ENCODE measurements at places on chromosomes 3 and 15. TPM values are rescaled to one million over a fixed set of nuclear protein-coding genes. Genes with fewer than 3 reads are reported as not detected.

DNA sequence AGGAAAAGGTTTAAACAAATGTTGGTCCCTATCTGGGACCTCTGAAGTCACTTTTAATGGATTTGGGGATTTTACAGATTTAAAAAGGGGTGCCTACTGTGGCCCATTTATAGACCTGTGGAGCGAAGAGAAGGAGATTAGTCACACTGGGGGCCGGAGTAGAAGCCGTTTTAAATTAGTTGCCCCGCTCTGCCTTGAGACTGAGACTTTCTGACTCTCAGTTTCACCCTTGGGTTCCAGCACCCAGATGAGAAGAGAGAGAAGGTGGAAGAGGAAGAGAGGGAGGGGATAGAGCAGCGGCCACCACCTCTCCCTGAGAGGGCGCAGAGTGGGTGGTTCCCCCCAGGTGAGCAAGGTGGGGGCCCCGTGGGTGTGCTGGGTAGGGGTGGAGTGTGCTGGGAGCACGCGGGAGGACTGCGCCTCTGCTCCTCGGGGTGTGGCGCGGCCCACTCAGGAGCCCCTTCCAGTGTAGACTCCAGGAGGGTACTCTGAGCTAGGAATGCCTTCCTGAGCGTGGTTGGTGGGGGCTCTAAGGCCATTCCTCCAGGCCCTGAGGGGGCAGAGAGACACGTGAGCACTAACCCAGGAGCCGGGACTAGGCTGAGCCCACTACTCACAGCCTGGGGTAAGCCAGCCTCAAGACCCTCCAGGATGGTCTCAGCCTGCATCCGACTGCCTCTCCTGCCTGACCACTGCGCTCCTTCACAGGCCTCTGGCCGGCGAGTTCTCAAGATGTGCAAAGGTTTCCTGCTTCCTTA is 32.6 kb upstream of the RAB6B start:
- H3K27ac ChIP-seq = no peak overlapping the region
- H3K4me1 ChIP-seq = peaks cover 16% of the 10 kb centered on the region
- H3K27me3 ChIP-seq = no peaks in the 10 kb centered on the region

DNA sequence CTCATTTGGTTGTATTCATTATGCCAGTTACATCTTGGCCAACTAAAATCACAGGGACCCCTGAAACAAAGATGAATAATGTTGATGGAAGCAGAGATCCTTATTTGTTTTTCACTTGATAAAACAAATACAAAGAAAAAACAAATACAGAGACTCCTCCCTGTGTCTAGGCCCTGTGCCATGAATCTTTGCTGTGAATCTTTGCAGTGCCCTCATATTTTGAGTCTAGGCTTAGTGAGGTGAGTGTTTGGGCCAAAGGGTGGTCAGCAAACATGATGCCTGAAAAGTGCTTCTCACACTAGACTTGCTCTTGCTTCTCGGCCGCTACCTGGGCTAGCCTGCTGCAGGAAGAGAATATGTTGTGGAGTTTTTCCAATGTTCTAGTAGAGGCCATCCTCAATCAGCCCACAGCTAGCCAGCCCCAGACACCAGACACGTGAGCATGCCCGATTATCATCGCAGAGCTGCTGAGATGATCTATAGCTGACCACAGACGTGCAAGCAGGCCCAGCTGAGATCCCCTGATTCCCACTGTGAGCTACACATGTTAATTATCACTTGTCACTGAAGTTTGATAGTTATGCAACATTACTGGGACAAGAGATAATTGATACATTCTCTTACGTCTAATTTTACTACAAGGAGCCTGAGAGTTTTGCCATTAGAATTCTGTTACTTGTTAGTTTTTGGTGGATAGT is 191.4 kb downstream of the THRB start:
- no peaks in the 10 kb centered on the region for H3K36me3 ChIP-seq
- H3K4me1 ChIP-seq = peaks cover 15% of the 10 kb centered on the region
- no peaks in the 10 kb centered on the region for H3K27me3 ChIP-seq
- H3K27ac ChIP-seq = no peak overlapping the region
- no peak for DNase-seq

DNA sequence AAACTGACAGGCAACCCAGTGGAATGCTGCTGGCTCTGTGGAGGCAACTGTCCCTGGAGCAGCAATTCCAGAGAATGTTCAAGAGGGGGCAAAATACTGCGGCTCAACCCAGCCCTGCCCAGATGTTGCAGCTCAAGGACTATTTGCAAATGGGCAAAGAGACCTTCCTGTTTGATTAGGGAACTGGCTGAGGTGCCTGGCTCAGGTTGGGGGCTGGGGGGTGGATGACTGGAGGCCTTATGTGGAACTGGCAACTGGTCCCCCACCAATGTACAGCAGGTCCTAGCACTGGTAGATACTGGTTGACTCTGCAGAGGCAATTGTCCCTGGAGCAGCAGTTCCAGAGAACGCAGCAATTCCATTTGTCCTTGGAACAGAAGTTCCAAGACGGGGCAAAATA is 302.5 kb downstream of the ZPLD1 start:
- no peak overlapping the region for H3K27ac ChIP-seq
- DNase-seq = no peak
- H3K4me3 ChIP-seq = no peak overlapping the region
- H3K27me3 ChIP-seq = no peaks in the 10 kb centered on the region
- H3K36me3 ChIP-seq = no peaks in the 10 kb centered on the region
- no peaks in the 10 kb centered on the region for H3K4me1 ChIP-seq

DNA sequence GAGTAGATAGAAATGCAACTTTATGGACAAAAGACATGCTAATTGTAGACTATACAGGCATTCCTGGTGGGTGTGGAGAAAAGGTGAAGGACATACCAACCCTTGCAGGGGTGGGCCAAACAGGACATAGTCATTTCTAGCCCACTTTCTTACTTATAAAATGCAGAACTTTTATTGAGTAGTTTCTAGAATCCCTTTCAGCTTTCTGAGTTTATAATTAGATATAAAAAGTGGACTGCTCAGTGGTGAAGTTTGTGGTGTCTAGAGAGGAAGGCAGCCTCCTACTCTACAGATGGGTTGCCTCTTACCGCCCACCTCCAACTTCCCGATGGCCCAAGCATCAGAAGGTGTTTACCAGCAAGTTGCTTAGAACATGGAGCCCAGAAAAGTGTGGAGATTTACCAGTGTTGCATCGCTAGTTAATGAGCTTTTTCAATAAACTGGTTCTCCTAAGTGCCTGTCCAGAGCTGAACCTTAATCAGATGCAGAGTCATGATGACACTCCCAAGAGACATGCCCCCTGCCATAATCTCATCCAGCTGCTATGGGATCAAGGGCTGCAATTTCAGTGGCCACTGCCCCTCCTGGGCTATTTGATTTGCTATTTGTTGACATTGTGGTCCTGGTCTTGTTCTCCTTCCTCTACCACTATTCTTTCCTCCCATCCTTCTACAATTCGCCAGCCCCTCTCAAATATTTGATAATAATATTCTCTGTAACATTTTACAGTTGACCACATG is 77.5 kb upstream of the STRIT1 start:
- DNase-seq = no peak
- H3K4me1 ChIP-seq = no peaks in the 10 kb centered on the region
- H3K4me3 ChIP-seq = no peak overlapping the region
- H3K36me3 ChIP-seq = no peaks in the 10 kb centered on the region
- no peaks in the 10 kb centered on the region for H3K27me3 ChIP-seq

- no peaks in the 10 kb centered on the region for H3K27me3 ChIP-seq
- no peaks in the 10 kb centered on the region for H3K36me3 ChIP-seq
- DNase-seq = no peak
- H3K27ac ChIP-seq = no peak overlapping the region
These were observed 54.0 kb downstream of the OTOL1 start for GRCh38 chr3:161550491-161551195.

DNA sequence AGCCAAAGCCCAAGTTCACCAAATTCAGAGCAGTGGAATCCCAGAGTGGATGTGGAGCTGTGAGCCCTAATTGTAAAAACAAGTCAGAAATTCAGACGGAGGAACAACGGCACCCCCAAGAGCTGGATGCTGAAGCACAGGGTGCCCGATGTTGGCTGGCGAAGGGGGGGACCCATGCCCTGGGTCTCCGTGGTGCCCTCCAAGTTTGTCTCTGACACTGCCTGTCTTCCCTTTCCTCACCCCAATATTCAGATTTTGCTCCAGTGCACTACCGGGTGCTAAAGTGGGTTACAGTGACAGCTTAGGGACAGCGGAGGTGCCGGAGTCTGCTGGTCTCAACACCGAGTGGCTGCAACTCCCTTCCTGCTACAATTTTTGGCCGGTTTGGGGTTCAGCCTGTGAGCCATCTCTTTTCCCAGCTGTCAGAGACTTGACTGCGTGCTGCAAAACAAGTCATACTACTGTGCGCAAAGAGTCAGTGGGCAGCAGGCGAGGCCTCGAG is 6.6 kb downstream of the GRIP2 start:
- no peak for DNase-seq
- H3K27ac ChIP-seq = peak overlapping the region; percentile 59
- peaks cover 34% of the 10 kb centered on the region for H3K4me1 ChIP-seq
- no peaks in the 10 kb centered on the region for H3K36me3 ChIP-seq
- H3K4me3 ChIP-seq = no peak overlapping the region

- no peak overlapping the region for H3K4me3 ChIP-seq
- H3K27me3 ChIP-seq = no peaks in the 10 kb centered on the region
- H3K27ac ChIP-seq = no peak overlapping the region
- no peaks in the 10 kb centered on the region for H3K36me3 ChIP-seq
- H3K4me1 ChIP-seq = peaks cover 10% of the 10 kb centered on the region
- no peak for DNase-seq
These were observed 100.6 kb downstream of the SUCNR1 start for GRCh38 chr3:151974067-151974466.

GRCh38 chr15:48086576-48086975 is 34.2 kb upstream of the SLC24A5 start:
- no peak overlapping the region for H3K4me3 ChIP-seq
- H3K36me3 ChIP-seq = no peaks in the 10 kb centered on the region
- H3K4me1 ChIP-seq = peaks cover 15% of the 10 kb centered on the region
- no peak for DNase-seq
- no peak overlapping the region for H3K27ac ChIP-seq

DNA sequence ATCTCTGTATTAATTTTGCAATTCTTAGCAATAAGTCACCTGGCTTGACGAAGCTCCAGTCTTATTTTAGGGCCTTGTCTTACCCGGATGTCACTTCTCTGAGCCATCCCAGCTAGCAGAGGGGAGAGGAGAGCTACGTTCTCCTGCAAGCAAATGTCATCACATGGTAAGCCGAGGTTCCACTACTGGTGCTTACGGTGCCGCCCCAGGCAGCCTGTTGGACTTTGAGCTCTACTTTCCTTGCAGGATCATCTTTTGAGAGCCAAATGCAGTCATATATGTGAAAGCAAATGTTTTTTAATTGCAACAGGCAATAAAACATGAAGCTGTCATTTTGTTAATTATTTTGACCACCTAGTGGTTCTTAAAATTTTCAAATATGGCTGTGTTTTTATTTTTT is 140.9 kb downstream of the FAM43A start:
- H3K36me3 ChIP-seq = no peaks in the 10 kb centered on the region
- no peak overlapping the region for H3K4me3 ChIP-seq
- H3K27ac ChIP-seq = no peak overlapping the region
- no peaks in the 10 kb centered on the region for H3K4me1 ChIP-seq

Gene CLRN1
- not detected for total RNA-seq

Gene SLC25A38
- total RNA-seq = 14.9 TPM

Gene TLR9
- not detected for total RNA-seq

Gene RASL12
- 6.2 TPM for total RNA-seq
